Camera-type eye (tissue), 1 donor: ENCODE measurements at places on chromosomes 16 and 17. TPM values are rescaled to one million over a fixed set of nuclear protein-coding genes. Genes with fewer than 3 reads are reported as not detected.

The CORO1A gene
- 13.0 TPM for total RNA-seq

The EVPL gene
- total RNA-seq, result 5.5 TPM

The TMIGD1 gene
- total RNA-seq, result not detected

The PERCC1 gene
- total RNA-seq, result 6.9 TPM

The AANAT gene
- total RNA-seq, result 18.0 TPM

The KRTAP4-6 gene
- total RNA-seq, result not detected

The PRSS33 gene
- 2.9 TPM for total RNA-seq

The FZD2 gene
- total RNA-seq, result 15.1 TPM

The CPHXL2 gene
- total RNA-seq, result not detected

The GRAP gene
- 2.5 TPM for total RNA-seq

The MMP28 gene
- 4.2 TPM for total RNA-seq

The PMM2 gene
- total RNA-seq, result 21.3 TPM

The ZSCAN10 gene
- total RNA-seq, result not detected

The MAP2K4 gene
- total RNA-seq, result 65.6 TPM
